ENCODE measurements at places on chromosomes 12 and 14. TPM values are rescaled to one million over a fixed set of nuclear protein-coding genes. Genes with fewer than 3 reads are reported as not detected.

DPPA3 gene
- total RNA-seq: not detected

RERG gene
- not detected for total RNA-seq

GRCh38 chr14:70597731-70598130 is 2.7 kb downstream of the MED6 start:
- DNase-seq: no peak

NAA30 gene
- 20.0 TPM for total RNA-seq

- DNase-seq: no peak
These were observed 77.5 kb downstream of the LRRC9 start for GRCh38 chr14:59997449-59997848.

- DNase-seq: no peak
These were observed 84.3 kb downstream of the FZD10 start for GRCh38 chr12:130246560-130246959.

DNA sequence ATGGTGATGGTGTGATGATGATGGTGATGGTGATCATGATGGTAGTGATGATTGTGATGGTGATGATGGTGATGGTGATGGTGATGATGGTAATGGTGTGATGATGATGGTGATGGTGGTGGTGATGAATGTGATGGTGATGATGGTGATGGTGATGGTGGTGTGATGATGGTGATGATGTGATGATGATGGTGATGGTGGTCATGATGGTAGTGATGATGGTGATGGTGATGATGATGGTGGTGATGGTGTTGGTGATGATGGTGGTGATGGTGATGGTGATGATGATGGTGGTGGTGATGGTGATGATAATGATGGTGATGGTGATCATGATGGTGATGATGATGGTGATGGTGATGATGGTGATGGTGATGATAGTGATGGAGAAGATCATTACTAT is 120.3 kb downstream of the ZNF664 start:
- no peak for DNase-seq

GAS2L3 gene
- total RNA-seq: 1.5 TPM

BEGAIN gene
- total RNA-seq: 6.6 TPM

GRCh38 chr12:7927470-7927869 is 8.5 kb downstream of the SLC2A3 start:
- no peak for DNase-seq

DNA sequence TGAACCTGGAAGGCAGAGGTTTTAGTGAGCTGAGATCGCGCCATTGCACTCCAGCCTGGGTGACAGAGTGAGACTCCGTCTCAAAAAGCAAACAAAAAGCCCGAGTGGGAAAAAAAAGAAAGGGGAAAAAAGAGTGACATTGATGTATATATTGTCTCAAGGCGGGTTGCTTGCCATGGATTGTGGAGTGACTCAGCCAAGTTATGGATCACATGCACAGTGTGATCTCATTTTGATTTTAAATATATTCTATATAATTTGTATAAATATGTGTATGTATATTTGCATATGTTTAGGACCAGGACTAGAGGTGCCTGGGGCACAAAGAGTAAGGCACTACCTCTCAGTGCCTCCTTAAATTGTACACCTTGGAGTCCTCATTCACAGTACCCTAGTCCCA is 116.2 kb upstream of the RASSF8 start:
- no peak for DNase-seq

DNA sequence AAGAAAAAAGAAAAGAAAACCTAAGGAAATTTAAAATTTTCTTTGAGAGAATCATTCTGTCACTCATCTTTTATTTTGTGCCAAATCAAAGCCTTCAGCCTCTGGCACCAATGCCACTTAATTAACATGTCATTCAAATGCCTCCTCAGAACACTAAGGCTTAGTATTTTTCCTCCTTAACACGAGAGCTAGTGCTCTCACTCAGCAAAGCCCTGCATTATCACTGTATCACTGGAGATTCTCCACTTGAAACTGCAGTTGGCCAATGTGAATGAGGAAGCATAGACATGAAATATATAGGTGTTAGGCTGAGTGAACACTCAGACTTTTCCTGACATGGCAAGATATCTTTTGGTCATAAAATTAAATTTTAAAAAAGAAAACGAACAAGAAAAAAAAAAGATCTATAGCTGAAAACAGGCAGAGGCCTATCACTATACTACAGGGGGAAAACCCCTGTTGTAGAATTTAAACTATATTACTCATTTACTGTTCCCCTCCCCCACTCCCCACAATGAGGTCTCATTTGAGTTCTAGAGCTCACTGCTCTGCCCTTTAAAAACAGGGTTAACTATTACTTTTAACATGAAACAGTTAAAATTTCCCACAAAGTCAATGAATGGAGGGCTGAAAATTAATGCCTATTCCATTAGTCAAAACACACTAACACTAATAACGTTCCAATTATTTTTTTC is 5.1 kb downstream of the MBIP start:
- peak; percentile 38 for DNase-seq

DNA sequence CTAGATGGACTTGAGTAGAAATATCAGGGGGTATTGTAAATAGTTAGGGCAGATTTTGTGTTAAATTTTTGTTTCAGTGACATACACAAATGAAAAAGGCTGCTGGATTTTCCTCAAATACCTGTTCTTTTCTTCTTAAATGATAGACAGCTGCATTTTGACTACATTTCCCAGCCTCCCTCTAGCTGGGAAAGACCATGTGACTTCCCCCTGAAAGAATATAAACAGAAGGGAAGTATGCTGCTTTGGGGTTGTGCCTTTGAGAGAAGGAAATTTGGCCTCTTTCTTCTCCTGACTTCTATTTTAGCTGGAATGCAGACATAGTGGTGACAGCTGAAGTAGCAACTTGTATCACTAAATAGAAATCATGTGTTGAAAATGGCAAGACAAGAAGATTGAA is 476.1 kb upstream of the SYT1 start:
- DNase-seq: no peak

DNA sequence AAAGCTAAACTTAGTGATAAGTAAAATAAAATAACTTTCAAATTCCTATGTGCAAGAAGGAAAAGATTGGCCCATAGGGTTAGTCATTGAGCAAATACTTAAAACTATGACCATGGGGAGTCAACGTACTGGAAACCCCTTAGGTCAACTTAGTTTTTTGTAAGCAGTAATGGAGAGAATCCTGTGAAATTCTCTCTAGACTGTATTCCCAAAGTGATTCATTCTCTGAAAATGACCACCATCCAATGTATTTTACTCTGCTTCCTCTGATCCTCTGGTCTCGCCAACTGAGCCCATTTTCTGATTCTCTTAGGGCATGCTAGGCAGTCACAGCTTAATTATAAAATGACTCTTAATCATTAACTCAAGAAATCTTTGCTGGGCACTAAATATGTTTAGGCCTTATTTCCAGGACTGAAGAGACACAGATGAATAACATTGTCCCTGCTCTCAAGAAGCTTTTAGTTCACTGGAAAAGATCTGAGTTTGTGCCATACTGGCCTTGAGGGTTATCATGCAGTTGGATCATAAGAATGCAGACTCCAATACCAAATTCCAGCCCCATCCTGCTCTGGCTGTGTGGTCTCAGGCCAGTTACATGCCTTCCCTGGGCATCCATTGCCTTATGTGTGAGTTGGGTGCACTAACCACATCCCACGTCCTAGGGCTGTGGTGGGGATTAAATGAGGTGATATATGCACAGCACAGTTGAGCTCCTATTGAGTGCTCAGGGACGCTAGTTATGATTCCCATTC is 732.4 kb downstream of the AACS start:
- no peak for DNase-seq

LRTM2 gene
- not detected for total RNA-seq

DNA sequence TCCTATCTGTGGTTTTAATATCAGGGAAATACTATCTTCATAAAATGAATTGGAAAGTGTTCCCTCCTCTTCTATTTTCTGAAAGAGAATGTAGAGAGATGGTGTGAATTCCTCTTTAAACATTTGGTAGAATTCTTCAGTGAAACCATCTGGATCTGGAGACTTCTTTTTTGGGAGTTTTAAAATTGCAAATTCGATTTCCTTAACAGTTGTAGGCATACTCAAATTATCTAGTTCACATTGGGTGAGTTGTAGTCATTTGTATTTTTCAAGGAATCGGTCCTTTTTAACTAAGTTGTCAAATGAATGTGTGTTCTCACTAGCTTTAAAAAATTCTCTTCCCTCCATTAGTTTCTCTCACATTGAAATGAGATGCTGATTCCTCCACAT is 75.4 kb upstream of the CHST11 start:
- DNase-seq: no peak

DNA sequence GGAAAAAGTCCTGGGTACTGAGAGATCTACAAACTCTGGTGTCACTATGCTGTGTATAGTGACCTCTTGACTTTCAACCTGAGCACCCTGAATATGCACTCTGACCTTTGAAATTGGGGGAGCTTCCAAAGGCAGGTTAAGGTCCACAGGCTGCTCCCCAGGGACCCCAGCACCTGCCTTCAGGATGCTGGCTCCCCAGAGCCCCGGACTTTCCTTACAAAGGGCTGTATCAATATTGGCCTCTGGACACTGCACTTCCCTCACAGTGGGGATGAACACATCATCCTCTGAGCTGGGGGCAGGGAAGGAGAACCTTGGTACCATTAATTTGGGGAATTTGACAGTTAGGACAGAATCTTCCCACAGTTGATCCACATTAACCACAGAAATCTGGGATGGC is 14.3 kb downstream of the PLD4 start:
- DNase-seq: no peak

CLEC7A gene
- total RNA-seq: not detected

- DNase-seq: no peak
These were observed 24.0 kb downstream of the LRIG3 start for GRCh38 chr12:58896278-58896677.

DNA sequence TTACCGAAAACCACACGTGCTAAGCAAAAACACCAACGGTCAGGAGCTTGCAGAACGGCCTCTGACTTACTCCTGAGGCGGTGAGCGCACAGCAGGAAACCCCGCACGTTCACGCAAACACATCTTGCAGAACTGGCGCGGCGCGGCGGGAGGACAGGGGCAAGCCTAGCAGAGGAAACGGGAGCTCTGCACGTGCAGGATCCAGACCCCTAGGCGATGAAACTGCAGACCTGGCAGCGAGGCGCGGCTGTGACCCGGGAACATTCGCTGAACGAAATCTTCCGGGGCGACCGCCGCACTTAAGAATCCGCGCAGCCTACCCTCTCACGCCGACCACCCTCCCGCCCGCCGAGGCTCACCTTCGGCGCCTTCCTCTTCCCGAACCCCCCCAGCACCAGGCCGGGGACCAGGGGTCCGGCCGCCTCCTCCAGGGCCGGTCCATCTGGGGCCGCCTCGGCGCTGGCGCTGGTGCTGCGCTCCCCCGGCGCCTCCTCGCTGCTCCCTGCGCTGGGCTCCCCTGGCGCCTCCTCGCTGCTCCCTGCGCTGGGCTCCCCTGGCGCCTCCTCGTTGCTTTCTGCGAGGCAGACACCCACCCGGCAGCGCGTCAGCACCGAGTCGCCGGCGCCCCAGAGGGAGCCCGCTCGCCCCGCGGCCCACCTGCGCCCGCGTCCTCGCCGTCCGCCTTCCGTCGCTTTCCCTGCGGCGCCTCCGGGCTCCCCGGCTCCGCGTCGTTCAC is 615 bp downstream of the DDX51 start:
- DNase-seq: peak; percentile 47

GRIP1 gene
- total RNA-seq: 2.2 TPM

DNA sequence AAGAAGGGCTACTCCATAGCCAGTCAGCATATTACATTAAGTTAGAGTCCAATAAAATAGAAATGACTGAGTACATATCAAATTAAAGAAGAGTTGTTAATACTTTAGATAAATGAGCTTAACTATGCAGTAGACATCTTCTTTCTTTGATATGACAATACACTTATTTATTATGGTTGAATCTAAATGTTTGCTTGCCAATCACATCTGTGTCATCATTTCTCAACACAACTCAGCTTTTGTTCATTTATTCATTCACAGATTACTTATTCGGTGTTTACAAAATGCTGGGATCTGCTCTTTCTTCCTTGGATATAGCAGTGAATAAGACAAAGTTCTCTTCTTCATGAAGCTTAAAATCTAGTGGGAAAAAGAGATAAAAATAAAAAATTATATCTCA is 614.6 kb upstream of the ATP2B1 start:
- DNase-seq: no peak

DNA sequence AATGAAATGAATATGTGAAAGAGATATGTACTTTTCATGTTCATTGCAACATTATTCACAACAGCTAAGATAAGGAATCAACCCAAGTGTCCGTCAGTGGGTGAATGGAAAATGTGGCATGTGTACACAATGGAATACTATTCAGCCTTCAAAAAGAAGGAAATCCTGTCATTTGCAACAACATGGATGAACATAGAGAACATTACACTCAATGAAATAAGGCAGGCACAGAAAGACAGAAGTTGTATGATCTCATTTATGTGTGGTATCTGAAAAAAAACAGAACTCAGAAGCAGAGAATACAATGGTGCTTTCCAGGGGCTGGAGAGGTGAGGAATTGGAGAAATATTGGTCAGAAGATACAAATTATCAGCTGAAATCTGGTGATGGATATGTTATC is 54.0 kb downstream of the TAOK3 start:
- no peak for DNase-seq

DNA sequence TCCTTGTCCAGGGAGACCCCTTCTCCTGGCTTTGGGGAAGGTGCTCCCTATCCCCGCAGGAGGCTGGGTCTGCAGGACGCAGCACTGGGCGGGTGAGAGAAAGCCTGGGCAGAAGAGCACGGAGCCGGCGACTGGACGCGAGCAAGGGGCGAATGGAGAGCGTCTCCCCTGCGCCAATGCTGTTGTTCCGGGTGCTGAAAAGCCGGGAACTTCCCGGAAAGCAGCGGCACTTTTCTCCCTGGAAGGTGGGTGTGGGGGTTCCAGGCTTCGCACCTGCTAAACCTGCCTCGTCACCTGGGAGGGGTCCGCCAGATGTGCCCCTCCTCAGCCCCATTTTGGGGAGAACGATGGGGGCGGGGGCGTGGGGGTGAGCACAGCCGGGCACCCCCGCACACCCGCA is 417.1 kb upstream of the TMTC1 start:
- DNase-seq: no peak

DNA sequence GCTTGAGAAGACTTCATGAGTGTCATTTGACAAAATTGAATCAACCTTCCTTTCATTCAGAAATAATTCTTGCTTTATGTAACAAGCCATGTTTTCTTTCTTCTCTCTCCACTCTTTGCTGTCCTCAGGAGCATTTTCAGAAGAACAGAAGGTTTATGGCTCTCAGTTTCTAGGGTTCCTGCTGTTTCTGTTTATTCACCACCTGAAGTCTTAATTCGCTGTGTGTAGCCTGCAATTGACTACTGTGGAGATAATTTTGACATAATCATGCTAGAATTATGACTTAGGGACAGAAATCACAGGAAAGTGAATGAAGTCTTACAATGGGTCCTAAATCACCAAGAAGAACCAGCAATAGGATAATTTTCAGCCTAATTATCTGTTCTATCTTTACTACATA is 7.2 kb upstream of the PLEKHG7 start:
- no peak for DNase-seq

- DNase-seq: no peak
These were observed 58.3 kb upstream of the NR2C1 start for GRCh38 chr12:95131589-95132340.

NANOG gene
- total RNA-seq: not detected

SELPLG gene
- total RNA-seq: 23.0 TPM

GRCh38 chr12:110794623-110795280 is 52.0 kb upstream of the CCDC63 start:
- DNase-seq: no peak

GRCh38 chr12:27060740-27061139 is 21.6 kb downstream of the C12orf71 start:
- no peak for DNase-seq
